ENCODE measurements at places on chromosomes 7 and 10.

DNA sequence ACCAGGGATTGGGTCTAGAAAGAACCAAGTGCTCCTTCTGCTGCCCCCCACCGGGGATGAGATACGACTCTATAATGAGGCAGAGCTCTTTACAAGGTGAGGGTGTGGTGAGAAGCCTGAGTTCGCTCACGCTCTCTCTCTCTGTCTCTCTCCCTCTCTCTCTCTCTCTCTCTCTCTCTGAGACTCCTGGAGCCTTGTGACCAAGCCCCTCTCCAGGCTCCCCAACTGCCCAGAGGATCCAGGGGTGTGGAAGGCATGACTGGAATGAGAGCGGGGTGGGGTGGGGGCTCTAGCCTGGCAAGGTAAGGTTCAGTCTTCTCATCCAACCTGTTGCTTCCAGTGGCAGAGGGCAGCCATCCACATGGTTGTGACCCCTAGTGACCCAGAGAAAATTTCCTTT is 3.1 kb upstream of the PTF1A start:
- DNase-seq: no peak

GRCh38 chr10:24152270-24152669 is 56.7 kb upstream of the KIAA1217 start:
- DNase-seq: no peak

GRCh38 chr7:27117887-27118491 is 12.6 kb downstream of the HOXA4 start:
- no peak for DNase-seq

GRCh38 chr7:149811221-149811620 is 27.0 kb upstream of the ZNF862 start:
- DNase-seq: no peak

- DNase-seq: no peak
Measured at GRCh38 chr7:97011536-97012364, 6.4 kb downstream of the DLX6 start.

DNA sequence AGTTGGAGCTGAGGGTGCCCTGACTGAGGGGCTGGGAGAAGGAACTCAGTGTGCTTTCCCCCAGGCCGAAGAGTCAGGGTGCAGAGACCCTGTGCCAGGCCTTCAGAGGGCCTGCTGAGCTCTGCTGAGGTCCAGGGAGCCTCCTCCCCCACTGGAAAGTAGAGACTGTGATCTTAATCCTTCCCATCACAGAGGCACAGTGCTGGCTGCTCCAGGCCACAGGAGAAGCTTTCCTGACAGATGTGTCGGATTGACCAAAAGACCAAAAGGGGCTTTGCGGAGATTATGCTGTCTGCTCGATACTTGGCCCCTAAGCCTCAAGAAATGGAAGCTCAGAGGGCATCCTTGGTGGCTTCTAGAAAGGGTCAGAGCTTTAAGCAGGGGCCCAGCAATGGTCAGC is 32.9 kb upstream of the BTRC start:
- DNase-seq: no peak

- no peak for DNase-seq
Measured at GRCh38 chr10:22341190-22341925, 3.9 kb upstream of the SPAG6 start.

DNA sequence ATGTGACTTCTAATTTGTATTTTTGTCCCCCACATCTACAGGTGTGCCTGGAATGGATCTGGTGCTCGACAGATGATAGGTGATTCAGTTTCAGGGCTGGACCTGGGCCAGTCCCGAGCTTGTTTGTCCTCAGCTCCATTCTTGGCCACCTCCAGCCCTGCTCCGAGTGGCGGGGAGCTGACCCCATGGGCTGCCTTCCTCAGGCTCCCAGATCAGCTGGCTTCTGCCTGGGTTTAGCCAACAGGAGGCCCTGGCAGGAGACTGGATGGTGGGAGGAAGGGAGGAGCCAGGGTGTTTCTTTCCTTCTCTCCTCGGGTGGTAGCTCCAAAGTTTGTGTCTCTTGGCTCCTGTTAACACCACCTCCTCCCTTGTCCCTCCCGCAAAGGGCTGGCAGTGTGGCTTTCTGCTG is 75.2 kb downstream of the CDH23 start:
- DNase-seq: no peak

- DNase-seq: no peak
Measured at GRCh38 chr10:120819366-120819765, 31.8 kb upstream of the WDR11 start.

DNA sequence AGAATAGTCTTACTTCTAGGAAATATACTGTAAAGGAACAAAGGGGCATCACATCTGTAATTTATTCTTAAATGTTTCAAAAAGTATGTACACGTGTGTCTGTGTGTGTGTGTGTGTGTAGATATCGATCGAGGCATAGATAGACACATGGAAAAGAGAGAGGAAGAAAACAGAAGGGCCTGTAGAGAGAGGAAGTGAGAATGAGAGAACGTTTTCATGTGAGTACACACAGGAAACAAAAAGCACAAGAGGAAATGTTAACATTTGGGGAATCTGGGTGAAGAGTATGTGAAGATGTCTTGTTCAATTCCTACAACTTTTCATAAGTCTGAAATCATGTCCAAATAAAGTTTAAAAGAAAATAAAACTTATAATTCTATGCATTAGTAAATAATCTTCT is 286.5 kb upstream of the SORCS1 start:
- DNase-seq: no peak

Measured in HuH-7 (cell line).